ENCODE measurements at places on chromosomes 6 and 20.

DNA sequence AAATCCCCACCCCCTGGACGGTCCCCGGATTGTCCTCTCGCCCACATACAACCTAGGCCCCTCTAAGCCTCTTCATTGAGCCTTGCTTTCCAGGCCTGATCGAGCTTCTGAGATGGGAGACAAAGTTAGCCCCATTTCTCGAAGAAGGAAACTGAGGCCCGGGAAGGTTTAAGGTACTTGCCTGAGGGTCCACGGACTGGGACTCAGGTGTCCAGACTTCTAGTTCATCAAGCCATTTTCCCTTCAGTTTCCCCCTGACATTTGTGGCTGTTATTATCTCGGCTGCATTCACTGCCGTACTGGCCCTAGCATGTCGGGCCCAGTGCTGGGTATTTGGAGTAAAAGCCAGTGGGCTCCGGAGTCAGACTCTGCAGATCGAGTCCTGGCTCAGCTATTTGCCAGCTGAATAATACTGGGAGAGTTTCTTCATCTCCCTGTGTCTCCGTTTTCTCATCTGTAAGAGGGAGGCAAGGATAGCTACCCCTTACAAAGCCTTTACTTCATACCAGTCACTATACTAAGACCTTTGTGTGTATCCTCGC, 633 bp downstream of the RPRD1B start:
- no peak for DNase-seq

- DNase-seq = no peak
Observed at GRCh38 chr6:41901882-41902519, 6.8 kb upstream of the USP49 start.

DNA sequence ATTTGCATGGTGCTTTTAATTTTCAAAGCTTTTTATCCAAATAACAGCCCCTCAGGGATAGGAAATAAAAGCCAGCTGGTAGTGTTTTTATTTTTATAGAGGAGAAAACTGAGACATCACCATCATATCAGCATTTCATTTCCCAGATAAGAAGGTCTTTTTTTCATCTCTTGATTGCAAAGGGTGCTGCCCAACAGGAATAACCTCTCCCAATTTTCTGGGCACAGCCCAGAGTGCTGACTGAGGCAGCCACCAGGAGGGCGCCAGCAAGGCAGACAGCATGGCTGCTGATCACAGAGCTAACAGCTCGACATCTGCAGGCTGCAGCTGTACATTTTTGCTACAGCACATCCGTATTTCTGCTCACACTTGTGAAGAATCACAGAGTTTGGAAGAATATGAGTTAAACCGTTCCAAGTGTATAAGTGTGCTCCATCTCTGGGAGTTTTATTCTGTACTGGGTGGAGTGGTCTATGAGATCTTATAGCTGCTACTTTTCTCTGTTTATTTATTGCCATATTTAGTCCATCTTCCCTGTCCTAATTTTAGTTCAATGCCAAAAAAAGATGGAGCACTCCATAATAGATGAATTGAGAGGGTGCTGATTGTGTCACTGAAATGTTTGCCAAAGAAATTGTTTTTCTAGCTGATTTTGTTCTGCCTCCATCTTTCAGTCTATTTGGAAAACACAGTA, 85.5 kb upstream of the C20orf144 start:
- no peak for DNase-seq

DNA sequence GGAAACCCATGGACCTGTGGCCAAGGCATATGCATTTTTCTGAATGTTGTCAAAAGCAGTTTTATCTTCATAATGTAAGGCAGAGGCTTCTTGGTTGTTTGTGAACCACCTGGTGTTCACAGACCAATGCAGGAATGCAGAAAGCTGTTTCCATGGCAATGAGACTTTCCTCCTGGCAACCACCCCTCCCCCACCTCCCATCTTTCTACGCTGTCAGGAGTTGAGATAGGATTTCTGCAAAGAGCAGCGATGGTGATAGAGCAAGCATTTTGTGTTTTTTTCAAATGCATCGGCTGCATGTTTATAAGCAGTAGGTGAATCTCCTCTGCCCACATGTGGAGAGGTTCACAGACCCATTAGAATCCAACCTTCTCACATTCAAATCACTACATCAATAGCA, 114.1 kb upstream of the SMLR1 start:
- DNase-seq = peak; percentile 65

DNA sequence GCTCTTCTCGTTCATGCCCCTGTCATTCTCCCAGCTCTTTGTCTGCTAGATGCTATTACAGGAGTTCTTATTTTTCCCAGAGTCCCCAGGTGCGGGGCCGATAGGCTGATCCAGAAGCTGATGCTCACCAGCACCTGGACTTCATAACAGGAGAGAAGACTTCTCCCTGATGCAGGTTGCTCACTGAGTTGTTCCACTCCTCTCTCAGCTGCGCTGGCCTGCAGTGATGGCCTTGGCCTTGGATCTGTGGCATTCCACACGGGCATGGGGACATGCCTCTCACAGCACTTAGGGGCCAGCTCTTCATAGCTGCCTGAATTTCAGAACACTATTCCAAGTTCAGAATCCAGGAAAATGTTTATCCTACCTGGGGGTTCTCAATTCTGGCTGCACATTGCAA, 7.1 kb upstream of the TXNDC5 start:
- no peak for DNase-seq

- no peak for DNase-seq
Observed at GRCh38 chr20:16003310-16003709, 569.9 kb downstream of the KIF16B start.

DNA sequence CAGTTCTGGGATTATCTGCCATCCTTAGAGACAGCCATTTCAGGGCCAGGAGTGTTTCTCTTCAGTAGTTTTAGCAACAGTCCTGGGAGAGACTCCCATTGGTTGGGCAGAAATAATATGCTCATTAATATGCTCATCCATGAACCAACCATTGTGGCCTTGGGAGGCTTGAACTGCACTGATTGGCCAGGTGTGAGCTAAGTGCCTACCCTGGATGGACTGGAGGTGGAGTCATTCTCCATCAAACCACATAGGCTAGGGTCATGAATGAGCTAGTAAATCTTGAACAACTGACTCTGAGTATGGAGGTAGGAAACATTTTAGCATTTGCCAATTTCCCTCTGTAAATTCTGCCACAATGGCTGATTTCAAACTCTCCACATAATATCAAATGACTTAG, 70.2 kb upstream of the ZFP64 start:
- no peak for DNase-seq

DNA sequence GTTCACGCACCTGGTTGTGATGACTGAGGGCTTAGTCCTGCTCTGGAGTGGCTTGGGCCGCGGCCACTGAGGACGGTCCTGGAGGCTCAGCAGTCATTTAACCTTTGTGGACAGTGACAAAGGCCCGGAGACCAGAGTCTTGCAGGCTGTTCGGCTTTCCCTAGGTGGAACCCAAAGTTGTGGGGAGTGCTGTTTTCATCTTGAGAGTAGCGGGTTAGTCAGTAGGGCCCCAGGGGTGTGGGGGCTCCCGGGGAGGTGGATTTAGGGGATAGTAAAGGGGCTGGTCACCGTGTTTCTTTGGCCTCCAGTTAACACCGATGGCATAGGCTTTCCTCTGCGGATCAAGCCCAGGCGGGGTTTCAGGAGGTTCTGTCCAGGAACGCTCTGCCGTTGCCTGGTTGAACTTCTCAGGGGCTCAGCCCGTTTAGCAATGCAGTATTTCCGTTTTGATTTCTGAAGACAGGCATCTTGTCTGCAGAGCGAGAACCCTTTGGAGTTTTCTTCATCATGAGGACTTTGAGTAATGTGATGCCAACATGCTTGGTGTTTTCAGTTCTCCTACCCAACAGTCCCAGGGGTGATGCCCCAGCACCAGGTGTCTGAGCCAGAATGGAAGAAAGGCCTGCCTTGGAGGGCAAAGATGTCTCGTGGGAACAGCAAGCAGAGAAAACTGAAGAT, 31.8 kb downstream of the ZNF831 start:
- DNase-seq = no peak
